ENCODE measurements at places on chromosomes 5 and 9.

DNA sequence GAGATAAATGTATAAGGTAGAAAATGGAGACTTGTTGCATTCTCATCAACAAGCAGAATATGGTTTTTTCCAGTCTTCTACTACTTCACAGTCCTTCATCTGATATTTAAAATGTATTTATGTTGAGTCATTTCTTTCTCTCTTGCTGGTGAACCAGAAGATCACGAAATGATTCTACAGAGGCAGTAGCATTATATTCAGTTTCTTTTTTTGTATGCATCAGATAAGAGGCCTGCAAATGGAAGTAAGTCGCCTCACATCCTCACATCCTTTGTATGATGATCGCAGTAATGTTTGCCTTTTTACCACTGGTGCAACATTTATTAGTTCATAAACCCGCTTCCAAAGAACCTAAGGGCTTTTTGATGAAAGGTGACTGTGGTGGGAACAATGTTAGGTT is 22.1 kb upstream of the IL13 start:
- DNase-seq: no peak

GRCh38 chr5:82296929-82297328 is 18.8 kb upstream of the RPS23 start:
- DNase-seq: no peak

DNA sequence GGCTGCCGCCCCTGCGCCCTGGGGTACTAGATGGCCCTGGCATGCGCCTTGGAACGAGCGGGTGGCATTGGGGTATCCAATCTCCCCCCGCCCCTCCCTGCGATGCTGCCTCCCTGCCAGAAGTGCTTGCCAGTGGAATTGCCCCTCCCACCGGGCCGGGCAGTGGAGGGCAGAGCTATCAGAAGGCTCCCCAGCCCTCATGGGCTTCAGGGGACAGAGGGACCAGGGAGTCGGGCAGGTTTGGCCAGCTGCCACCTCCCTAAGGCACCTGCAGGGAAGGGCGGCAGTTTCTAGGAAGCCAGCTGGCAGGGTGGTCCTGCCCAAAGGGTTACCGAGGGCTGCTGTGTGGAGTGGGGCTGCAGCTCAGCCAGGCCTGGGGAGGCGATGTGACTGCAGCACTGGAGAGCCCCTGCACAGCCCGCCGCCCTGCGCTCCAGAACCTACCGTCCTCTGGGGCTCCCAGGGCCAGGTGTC is 52.8 kb upstream of the EGFL7 start:
- DNase-seq: no peak

GRCh38 chr5:74081126-74081525 is 455.1 kb downstream of the ARHGEF28 start:
- no peak for DNase-seq

- DNase-seq: peak; percentile 24
These were observed 110.0 kb downstream of the SLC28A3 start for GRCh38 chr9:84230355-84231145.

- peak; percentile 58 for DNase-seq
These were observed 181.5 kb upstream of the OTULINL start for GRCh38 chr5:14400085-14400484.

- peak; percentile 32 for DNase-seq
These were observed 104.2 kb downstream of the PPARGC1B start for GRCh38 chr5:149834246-149834855.

GRCh38 chr5:154077696-154078095 is 38.9 kb downstream of the MFAP3 start:
- peak; percentile 78 for DNase-seq

Measured in MG63 (cell line).